NCI-H1694 treated with DMSO at 0.1 percent for 48 hours (cell line): ENCODE measurements at places on chromosomes 7 and 10.

GRCh38 chr7:18276380-18276779 lies 219.2 kb upstream of the HDAC9 start:
- no peak for DNase-seq

DNA sequence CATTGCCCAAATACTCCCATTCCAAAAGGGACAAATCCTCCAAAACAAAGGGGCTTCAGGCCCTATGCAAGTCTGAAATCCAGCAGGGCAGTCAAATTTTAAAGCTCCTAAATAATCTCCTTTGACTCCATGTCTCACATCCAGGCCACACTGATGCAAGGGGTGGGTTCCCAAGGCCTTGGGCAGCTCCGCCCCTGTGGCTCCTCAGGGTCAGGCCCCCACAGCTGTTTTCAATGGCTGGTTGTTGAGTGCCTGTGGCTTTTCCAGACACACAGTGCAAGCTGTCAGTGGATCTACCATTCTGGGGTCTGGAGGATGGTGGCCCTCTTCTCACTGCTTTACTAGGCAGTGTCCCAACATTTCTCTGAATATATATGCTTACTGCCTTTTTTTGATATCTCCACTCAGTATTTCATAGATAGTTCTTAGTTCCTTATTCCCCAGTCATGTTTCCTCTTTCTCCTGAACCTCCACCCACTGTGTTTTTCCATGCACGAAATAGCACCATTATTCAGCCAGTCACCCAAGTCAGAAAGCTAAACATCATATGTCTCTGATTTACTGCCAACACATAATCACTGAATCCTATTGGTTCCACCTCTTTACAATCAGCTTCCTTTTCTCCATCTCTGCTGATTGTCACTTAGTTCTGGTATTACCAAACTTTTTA lies 172.6 kb upstream of the CACNA2D1 start:
- peak; percentile 40 for DNase-seq

DNA sequence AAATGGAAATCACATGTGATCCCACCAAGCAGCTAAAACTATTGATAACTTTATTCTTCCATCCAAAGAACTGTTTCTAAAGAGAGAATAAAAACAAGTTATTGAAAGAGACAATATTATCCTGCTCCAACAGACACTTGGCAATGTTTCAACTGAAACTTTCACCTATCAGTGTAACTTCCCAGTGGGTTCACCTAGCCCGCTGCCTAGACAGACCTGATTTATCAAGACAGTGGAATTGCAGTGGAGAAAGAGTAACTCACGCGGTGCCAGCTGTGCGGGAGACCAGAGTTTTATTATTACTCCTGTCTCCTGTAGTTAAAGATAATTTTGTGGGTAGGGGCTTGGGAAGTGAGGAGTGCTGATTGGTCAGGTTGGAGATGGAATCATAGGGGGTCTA lies 199.8 kb downstream of the AHR start:
- no peak for DNase-seq

DNA sequence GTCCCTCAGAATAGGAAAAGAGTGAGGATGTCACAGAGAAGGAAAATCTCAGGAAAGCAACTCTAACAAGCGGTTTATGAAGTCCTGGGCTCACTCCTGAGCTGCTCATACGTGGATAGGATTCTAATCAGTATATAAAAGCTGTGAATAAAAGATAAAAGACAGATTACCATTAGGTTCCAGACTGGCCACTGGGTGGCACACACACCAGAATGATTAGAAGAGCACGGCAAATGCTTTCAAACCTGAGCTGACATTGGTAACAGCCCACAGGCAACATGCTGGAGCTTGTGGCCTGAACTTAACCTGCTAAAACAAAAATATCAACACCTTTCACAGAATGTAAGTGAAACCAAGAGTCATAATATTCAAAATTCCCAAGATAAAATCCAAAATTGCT lies 370.8 kb downstream of the GRID1 start:
- DNase-seq, result peak; percentile 58

DNA sequence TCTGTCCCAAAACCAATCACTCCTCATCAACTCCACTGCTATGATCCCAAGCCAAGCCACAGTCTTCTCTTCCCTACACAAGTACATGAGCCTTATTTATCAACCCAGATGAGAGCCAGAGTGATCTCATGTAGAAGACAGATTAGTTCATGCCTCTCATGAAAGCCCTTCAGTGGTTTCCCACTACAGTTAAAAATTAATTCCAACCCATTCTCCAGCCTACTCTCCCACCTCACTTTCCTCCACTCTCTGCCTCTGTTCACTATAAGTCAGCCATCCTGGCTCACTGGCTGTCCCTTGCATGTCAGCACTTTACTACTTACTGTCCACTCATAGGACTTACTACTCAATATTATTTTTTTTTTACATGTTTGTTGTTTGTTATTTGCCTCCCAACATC lies 67.3 kb downstream of the CACUL1 start:
- DNase-seq, result no peak

GRCh38 chr7:150648353-150649079 lies 16.3 kb upstream of the GIMAP6 start:
- DNase-seq, result no peak

GRCh38 chr7:54985426-54986330 lies 33.1 kb upstream of the EGFR start:
- no peak for DNase-seq

- DNase-seq, result no peak
These were observed 7.5 kb upstream of the CLDN4 start for GRCh38 chr7:73823257-73823656.

GRCh38 chr7:44325201-44325671 lies at the start of gene CAMK2B:
Gene CAMK2B, minus strand, starts transcription at chr7:44325594. Its CDS starts 173 bp downstream, at chr7:44325421.
- no peak for DNase-seq

GRCh38 chr7:8214244-8214824 lies 47.6 kb downstream of the ICA1 start:
- peak; percentile 15 for DNase-seq

DNA sequence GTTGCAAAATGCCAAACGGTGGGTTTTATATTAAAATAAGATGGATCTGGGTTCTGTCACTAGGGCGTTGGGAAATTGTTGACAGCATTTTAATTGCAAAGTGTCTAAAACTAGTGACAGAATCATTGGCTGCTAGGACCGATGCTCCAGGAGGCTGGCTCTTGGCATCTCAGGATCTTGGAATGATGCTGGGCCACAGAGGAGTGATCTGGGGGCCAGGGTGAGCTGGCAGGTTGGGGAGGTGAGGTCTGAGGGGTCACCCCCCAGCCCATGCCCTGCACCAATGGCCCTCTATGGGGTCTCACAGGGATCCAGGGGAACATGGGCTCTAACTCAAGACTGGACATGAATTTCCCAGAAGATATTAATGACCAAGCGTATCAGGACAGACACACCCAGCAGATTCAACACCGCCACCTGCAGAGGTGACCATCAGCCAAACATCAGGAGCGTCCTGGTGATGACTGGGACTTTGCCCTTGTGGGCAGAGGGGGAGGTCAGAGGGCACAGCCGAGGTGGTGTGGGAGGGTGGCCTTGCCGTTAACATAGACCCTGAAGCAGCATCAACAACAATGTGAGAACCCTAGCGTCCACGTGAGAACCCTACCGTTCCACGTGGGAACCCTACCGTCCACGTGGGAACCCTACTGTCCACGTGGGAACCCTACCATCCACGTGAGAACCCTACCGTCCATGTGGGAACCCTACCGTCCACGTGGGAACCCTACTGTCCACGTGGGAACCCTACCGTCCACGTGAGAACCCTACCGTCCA lies 89.0 kb upstream of the PPP2R2D start:
- DNase-seq, result no peak

DNA sequence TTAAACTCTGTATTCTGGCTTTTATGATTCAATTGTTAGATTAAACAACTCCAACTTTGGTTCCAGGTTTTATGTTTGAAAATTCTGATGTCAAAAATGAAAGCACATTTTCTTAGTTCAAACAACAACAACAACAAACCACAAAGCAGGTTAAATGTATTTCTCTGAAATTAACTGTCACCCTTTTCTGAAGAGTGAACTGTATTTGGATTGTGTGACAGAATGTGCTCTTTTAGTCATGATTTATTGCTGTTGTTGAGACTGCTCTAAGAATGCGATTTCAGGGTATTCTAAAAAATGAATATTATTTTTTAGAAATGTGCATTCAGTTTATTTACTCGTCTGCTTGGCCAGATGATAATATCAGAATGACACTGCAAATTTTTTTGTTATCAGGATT lies 144.1 kb downstream of the GNAI1 start:
- no peak for DNase-seq

DNA sequence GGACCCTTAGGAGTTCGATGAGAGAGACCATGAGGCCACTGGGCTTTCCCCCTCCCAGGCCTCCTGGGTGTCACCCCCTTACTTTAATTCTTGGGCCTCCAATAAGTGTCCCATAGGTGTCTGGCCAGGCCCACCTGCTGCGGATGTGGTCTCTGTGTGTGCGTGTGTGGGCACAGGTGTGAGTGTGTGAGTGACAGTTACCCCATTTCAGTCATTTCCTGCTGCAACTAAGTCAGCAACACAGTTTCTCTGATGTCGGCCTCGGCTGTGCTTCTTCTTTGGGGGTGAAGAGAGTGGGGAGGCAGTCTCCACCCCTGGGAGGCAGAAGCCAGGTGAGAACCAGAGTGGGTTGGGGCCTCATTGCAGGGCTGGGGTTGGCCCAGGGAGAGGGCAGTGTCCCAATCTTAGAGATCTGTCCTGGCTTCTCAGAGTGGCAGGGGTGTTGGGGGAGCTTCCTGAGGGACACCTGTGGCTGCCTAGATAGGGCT lies 1.5 kb downstream of the PVRIG start:
- DNase-seq, result no peak

DNA sequence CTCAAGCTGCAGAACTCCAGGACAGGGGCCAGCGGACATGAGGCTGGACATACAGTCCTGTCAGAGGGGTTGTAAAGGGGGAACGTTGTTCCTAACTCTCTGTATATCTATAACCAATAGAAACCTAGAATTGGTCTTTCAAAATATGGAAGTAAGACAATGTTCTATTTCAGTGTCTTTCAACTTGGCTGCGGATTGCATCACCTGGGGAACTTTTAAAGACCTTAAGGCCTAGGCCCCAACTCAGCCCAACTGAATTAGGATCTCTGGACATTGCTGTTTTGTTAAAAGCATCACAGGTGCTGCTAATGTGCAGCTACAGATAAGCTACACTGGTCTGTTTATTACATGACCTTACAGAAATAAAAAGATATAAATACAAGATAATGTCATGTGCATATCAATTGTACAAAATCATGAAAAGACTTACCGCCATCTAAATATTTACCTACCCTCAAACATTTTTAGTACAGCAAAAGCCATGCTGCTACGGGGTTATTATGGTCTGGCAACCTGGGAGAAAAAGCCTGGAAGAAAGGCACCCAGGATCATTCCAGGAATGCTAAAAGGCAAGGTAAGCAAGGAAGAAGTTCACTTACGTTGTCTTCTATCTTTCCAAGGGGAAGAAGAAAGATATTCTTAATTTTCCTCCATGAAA lies 169.1 kb downstream of the RAPGEF5 start:
- DNase-seq, result no peak

DNA sequence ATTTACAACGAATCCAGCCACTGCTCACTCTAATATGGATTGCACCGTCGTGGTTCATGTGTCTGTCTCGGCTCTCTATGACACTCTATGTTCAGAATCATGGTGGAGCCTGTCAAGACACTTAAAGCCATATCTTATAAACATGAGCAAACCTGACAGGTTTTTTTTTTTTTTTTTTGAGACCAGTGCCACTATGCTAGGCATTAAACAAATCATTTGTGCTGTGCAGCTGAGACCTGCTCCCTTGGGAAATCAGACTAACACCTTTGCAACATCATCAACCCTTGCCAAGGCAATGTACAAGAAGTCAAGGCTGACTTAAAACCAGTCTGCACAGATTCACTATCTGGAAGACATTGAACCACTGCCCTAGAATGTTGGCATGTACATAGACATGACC lies 181.2 kb upstream of the ANK3 start:
- no peak for DNase-seq

DNA sequence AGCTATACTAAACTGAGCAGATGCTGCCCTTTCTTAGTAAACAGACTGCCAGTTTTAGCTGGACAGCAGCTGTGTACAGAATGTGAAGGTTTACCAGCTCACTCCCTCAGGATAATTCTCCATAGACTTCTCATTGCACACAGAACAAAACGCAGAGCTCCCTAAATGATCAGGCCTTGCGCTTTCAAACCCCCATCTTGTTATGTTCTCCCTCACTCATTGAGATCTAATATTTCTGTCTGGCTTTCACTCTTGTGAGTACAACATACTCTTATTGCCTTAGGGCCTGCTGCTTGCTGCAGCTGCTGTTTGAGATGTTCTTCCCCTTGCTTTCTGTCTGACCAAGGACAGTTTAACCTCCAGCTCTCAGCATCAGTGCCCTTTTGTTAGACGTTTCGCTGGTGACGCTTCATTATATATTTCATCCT lies 17.3 kb downstream of the VWDE start:
- DNase-seq, result peak; percentile 28

- no peak for DNase-seq
These were observed 8.3 kb upstream of the GNAT3 start for GRCh38 chr7:80520199-80520598.
